DND-41 (cell line): ENCODE measurements at places on chromosomes 7 and 10.
A peak's percentile ranks its signal among the peaks of the same experiment; 100 is the strongest.

DNA sequence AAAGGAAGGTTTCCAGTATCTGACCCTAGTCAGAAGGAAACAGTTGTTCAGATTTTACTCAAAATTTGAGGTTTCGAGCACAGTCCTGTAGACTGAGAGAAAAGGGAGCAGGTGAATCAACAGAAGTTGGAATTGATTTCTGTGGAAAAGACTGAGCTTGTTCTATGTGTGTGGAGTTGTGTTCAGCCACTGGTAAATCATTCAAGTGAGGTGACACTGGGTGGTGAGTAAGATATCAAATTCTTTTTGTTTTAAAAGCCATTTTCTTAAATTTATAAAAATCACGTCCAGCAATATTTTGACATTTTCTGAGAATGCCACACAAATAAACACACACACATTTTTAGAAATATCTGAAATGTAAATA lies 165.1 kb downstream of the HGF start:
- DNase-seq: no peak
- H3K27ac ChIP-seq: no peak overlapping the region
- H3K4me1 ChIP-seq: no peaks in the 10 kb centered on the region
- no peaks in the 10 kb centered on the region for H3K27me3 ChIP-seq
- no peaks in the 10 kb centered on the region for H3K36me3 ChIP-seq

- H3K27me3 ChIP-seq: no peaks in the 10 kb centered on the region
- no peak for DNase-seq
- no peaks in the 10 kb centered on the region for H3K36me3 ChIP-seq
- no peak overlapping the region for H3K27ac ChIP-seq
- no peak overlapping the region for H3K4me3 ChIP-seq
Measured at GRCh38 chr10:129946859-129947258, 17.2 kb downstream of the EBF3 start.

DNA sequence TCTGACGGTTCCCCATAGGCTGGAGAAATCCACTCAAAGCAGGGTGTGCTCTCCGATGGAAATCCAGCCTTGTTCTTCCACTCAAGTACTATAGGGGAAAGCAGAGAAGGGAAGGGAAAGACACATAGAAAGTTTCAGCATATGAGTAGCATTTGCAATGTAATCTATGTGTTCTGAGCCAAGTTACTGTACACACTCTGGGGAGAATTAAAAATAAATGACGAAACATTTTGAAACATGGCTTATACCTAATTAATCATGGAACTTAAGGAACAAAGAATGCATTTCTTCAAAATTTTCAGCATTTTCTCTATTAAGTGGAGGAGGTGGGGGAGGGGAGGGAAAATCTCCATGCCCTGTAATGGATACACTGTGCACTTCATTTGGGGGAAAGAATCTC lies 198.1 kb upstream of the HABP2 start:
- no peak overlapping the region for H3K27ac ChIP-seq
- no peak for DNase-seq
- peaks cover 5% of the 10 kb centered on the region for H3K27me3 ChIP-seq
- H3K36me3 ChIP-seq: no peaks in the 10 kb centered on the region
- no peaks in the 10 kb centered on the region for H3K4me1 ChIP-seq
- no peak overlapping the region for H3K4me3 ChIP-seq

DNA sequence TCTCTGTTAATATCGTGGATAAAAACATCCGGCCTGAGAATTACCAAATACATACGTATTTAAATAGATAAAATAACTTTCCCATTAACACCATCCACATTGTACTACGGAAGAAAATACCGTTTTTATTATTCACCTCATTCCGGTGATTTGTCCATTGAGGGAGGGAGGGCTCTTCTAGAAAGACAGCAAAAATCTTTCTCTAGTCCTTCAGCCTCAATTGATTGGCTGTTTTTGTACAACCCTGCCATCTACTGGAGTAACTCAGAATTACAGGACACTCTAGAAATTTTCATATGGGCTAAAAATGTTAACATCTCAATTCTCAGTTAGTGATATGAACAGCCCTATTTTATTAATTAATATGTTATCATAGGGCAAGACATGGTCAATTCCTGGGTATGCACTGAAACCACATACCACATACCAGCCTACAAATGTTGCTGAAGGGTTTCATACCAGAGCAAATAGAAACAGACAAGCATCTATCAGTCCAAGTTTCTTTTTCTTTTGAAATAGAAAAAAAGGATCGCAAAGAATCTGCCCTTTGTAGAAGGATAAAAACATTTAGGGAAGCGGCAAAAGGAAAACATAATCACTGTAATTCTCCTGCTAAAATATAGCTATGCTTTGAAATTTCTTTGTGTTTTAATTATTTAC lies 55.8 kb upstream of the CDCA7L start:
- no peak overlapping the region for H3K4me3 ChIP-seq
- no peak overlapping the region for H3K27ac ChIP-seq
- no peaks in the 10 kb centered on the region for H3K4me1 ChIP-seq
- DNase-seq: peak; percentile 7

GRCh38 chr7:118288098-118288497 lies 63.6 kb downstream of the ANKRD7 start:
- no peak for DNase-seq
- H3K4me3 ChIP-seq: no peak overlapping the region
- H3K36me3 ChIP-seq: peaks cover 17% of the 10 kb centered on the region
- H3K27me3 ChIP-seq: no peaks in the 10 kb centered on the region
- peak overlapping the region; percentile 81 for H3K27ac ChIP-seq

DNA sequence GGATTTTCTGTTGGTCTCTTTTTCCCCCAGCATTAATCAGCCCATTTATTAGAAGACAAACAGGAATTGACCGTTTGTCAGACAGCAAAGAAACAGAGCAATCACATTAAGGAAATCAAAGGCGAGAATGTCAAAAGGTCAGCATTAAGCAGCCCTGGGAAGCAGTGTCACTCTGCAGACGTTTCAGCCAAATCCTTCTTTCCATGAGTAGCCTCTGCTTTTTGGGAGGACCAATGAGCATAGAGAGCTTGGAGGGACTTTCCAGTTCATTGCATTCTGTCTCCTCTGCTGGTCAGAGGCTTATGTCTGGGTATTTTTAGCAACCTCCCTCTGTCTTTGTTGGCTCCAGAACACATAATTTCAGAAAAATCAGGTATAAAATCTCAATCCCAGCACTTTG lies 481.4 kb downstream of the GALNT17 start:
- no peaks in the 10 kb centered on the region for H3K36me3 ChIP-seq
- DNase-seq: no peak
- no peaks in the 10 kb centered on the region for H3K4me1 ChIP-seq
- no peaks in the 10 kb centered on the region for H3K27me3 ChIP-seq
- no peak overlapping the region for H3K4me3 ChIP-seq

GRCh38 chr10:114648368-114648767 lies 9.7 kb downstream of the ABLIM1 start:
- H3K4me3 ChIP-seq: no peak overlapping the region
- no peaks in the 10 kb centered on the region for H3K4me1 ChIP-seq
- H3K36me3 ChIP-seq: no peaks in the 10 kb centered on the region
- no peaks in the 10 kb centered on the region for H3K27me3 ChIP-seq
- H3K27ac ChIP-seq: no peak overlapping the region

- no peak overlapping the region for H3K4me3 ChIP-seq
- no peaks in the 10 kb centered on the region for H3K4me1 ChIP-seq
- H3K27me3 ChIP-seq: no peaks in the 10 kb centered on the region
- DNase-seq: no peak
Measured at GRCh38 chr7:48250441-48250951, 79.2 kb downstream of the ABCA13 start.

- H3K4me1 ChIP-seq: no peaks in the 10 kb centered on the region
- H3K27ac ChIP-seq: no peak overlapping the region
- no peaks in the 10 kb centered on the region for H3K36me3 ChIP-seq
- no peaks in the 10 kb centered on the region for H3K27me3 ChIP-seq
Measured at GRCh38 chr10:71790749-71791440, 17.6 kb upstream of the VSIR start.
